ENCODE measurements at places on chromosomes 4 and X.

- DNase-seq: no peak
Measured at GRCh38 chr4:136369073-136369472, 1163.2 kb downstream of the PCDH18 start.

GRCh38 chrX:47191806-47192401 is 1.7 kb upstream of the UBA1 start:
- no peak for DNase-seq

GRCh38 chrX:138711399-138712347 is at the start of gene FGF13:
Gene FGF13 (minus strand): TSS chrX:138711717. CDS start chrX:138711003, 714 bp downstream.
- peak; percentile 15 for DNase-seq

GRCh38 chr4:47145630-47146029 is 114.3 kb downstream of the GABRB1 start:
- peak; percentile 70 for DNase-seq

GRCh38 chrX:119389871-119390501 is 9.2 kb upstream of the SLC25A43 start:
- DNase-seq: no peak

GRCh38 chrX:33465137-33465536 is 253.8 kb upstream of the DMD start:
- no peak for DNase-seq

GRCh38 chr4:181146051-181146450 is 1097.2 kb upstream of the TENM3 start:
- no peak for DNase-seq

DNA sequence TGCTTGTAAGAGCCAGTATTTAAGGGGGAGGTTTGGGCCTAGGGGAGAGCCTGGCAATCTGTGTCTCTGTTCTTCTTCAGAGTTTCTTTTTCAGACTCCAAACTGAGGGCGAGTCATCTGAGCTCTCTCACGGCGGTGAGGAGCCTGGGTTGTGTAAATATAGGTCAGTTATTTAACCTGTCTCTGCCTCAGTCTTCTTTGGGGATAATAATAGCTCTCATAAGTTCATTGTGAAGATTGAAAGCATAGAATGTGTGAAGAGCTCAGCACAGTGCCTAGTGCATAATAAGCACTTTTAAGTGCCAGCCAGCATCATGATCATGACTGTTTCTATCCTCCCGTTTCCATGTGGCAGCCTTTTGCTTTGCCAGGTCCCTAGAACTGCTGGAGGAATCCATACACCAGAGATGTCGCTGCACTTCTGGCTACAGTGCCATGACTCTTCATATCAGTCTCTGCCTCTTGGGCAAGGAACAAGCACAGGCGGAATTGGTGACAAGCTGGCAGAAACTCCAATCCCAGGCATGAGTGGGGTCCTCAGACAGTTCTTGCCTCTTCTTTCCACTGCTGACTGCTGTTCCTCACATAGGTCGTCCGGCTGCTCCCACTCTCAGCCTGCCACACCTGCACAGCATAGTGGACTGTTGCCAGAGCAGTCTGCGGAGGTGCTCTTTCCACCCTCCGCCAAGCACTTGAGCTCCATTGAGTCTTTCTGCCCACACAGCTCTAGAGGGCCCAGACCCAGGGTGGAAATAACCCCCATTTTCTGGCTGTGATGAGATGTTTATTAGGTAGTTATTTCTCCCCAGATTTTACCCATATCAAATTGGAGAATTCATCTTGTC is 103.7 kb upstream of the MAML3 start:
- no peak for DNase-seq

- DNase-seq: no peak
Measured at GRCh38 chr4:11301075-11301660, 127.5 kb downstream of the HS3ST1 start.

DNA sequence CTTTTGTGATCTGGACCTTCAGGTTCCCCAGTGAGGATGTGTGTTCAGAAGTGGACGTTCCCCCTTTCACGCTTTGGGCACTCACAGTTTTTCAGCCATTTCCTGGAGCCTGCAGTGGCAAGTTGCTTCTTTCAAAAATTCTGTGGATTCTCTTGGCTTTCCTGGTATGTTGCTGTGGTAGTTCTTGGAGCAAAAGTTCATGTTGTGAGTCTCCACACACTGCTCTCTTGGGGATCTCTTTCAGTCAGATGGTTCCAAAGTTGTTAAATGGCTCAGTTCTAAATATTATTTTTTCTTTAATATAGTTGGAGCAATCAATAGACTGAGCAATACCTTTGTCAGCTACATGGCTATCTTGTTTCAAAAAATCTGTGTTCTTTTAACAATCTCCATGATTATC is 28.5 kb upstream of the BANK1 start:
- no peak for DNase-seq

DNA sequence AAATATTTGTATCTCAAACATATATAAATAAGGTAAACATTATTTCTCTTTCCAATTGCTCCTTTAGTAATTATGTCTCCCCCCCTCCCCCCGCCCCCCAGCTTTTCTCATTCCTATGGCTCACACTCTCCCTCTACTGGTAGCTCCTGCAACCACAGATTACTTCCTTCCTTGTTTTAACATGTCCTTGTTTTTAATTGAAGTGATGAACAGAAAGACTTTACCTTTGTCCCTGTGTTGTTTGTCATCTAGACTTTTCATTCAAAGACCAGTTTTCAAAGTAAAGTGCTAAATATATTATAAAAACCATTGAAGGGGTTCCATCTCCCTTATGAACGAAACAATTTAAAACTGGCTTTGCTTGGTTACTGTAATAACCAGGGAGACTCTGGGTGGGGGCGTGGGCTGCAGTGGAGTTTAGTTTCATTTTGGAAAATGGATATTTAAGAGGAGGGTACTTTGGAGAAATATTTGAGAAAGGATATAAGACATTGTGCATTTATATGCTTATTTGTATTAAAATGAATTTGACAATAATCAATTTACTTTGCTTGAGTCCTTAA is 352.9 kb downstream of the RAPGEF2 start:
- peak; percentile 28 for DNase-seq

DNA sequence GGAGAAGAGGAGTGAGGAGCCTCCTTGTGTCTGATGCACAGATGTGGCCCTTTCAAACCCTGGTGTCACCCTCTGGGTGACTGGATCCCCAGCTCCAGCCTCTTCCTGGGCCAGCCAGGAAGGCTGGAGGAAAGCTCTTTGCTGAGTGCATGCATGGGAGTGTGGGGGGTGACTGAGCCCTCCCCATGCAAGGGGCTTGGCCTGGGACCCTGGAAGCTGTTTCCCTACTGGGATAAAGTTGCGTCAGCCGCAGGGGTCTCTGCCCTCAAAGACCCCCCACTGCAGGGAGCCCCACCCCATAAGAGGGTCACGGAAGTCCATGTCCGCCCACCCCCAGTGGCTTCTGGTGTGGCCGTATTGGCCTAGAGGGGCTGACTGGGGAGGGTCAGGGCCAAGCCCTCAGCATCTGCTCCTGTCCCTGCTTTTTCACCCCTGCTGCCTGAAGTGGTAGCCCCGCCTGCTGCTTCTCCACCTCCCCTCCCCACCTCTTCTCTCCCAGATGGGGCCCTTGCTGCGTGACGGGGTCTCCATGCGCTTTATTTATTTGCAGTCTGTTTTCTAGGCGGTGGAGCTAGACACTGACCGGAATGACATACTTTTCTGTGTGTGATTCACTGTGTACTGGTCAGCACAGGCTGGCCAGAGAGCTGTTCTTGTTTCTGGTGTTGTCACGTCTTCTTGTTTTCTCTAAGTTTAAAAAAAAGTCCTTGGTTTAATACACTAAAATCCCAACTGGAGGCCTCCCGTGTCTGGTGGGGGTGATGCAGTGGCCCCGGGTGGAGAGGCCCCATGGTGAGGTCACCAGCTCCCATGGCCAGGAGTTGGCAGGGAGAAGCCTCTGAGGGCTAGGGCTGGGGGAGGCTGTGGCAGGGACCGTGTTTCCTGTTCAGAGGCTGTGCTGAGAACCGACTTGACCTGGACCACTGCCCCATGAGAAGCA is 3.6 kb downstream of the SMIM10L2A start:
- DNase-seq: no peak

- DNase-seq: no peak
Measured at GRCh38 chrX:115679460-115679859, 118.5 kb downstream of the PLS3 start.

DNA sequence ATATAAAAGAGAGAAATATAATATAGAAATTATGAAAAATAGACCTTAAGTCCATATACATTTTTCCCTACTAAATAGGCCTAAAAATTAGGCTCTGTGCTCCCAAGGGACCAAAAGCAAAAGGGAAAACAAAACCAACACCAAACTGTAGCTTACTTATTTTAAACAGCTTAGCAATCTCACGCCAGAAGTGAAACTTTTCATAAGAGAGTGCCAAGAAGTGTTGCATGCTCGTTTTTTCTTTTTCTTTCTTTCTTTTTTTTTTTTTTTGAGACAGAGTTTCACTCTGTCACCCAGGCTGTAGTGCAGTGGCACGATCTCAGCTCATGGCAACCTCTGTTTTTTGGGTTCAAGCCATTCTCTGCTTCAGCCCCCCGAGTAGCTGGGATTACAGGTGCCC is 250.4 kb downstream of the TMA16 start:
- no peak for DNase-seq

GRCh38 chrX:3550160-3550751 is 163.2 kb downstream of the PRKX start:
- no peak for DNase-seq

DNA sequence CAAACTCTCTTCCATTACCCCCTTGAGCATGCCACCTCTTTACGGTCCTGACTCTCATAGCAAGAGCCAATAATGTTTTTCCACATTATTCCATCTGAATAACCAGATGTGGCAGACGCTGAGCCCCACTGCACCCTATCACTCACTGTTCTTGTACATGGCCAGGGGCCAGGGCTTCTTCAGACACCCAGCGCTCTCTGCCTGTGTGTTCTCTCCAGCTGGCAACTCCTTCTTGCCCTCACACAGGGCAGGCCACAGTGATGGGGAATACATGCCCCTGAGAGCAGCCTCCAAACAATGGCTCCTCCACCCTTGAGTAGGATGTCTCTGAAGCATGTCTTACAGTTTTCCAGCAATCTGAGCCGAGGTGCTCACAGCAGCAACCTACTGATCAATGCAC is 50.8 kb upstream of the STIM2 start:
- DNase-seq: no peak

GRCh38 chr4:788636-789297 is 37.2 kb downstream of the CPLX1 start:
- DNase-seq: no peak

GRCh38 chr4:70984589-70984988 is 8.9 kb upstream of the DCK start:
- DNase-seq: no peak

GRCh38 chr4:17436750-17437090 is 75.2 kb downstream of the QDPR start:
- DNase-seq: no peak

GRCh38 chrX:22730542-22730941 is 269.2 kb upstream of the DDX53 start:
- no peak for DNase-seq

Measured in activated CD4-positive, alpha-beta T cell treated with anti-CD3 and anti-CD28 coated beads, Interleukin-10, Interleukin-2, amounts not matched to agents 100 ng/mL and 50 ng/mL, durations not matched to agents 16 hours and 8 hours (primary cell).